Gastrocnemius medialis (tissue), 4 donors: ENCODE measurements at places on chromosomes 11 and 22.
A peak's percentile ranks its signal among the peaks of the same experiment; 100 is the strongest.

GRCh38 chr22:50250249-50250554 lies 863 bp downstream of the HDAC10 start:
- no peak for DNase-seq

GRCh38 chr11:76315182-76315853 lies 65.6 kb downstream of the THAP12 start:
- DNase-seq = no peak

- DNase-seq = peak; percentile 22
Observed at GRCh38 chr11:16226245-16226644, 130.1 kb downstream of the SOX6 start.

- no peak for DNase-seq
Observed at GRCh38 chr11:19691815-19692500, 20.7 kb upstream of the NAV2 start.

DNA sequence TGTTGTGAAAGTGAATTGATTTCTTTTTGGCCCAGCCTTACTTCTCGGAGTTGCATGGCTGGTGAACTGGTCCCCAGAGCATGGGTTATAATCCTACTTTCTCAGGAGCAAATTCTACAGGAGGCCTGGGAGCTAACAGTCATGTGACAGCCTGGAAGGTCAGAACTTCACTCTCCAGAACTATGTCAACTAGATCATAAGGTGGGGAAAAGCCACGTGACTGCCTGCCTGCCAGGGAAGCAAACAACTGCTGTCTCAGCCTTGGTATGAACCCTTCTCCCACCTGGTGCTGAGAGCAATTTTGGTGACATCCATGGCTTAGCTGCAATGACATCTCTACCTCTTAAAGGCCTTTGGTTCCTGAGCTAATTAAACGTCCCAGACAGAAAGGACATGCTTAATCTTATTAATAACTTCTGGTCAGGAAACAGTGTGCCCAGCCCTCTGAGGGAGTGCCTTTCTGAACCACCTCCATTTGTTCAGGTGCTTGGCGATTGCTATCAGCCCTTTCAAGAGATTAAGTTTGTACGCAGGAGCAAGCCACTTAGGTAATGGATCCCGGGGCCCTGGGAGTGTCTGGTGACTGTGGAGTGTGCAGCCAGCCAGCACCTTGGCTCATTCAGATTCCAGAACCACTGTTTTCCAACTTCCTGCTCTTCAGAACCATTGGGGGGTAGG lies 1.4 kb upstream of the CREB3L1 start:
- DNase-seq = no peak

- no peak for DNase-seq
Observed at GRCh38 chr22:35864545-35865165, 147.0 kb downstream of the APOL5 start.

DNA sequence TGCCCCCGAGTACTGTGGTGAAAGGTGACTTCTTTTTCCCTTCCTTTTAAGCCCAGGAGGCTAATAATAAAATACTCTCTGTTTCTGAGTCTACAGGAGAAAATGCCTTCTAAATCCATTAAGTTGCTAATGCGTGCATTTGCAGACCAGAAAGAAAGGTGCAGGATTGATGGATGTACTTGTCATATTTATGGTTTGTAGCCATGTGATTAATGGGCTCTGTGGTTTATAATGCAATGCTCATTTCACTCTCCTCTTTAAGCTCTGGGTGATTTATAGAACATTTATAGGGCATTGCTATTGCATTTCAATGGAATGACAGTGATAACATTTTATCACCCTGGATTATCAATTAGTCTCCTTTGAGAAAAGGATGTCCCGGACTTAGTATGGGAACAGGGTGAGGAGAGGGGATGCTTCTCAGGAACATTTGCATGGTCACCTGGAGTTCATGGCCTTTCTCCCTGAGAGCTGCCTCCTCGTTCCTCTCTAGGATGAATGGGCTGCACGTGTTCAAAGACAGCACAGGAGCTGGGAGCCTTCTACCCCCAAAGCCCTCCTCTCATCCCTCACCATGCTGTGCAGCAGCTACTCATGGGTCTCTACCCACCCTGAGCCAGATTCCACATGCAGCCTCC lies 82.8 kb upstream of the HMGXB4 start:
- no peak for DNase-seq

GRCh38 chr11:66327171-66328030 lies 8.8 kb downstream of the RIN1 start:
- no peak for DNase-seq

DNA sequence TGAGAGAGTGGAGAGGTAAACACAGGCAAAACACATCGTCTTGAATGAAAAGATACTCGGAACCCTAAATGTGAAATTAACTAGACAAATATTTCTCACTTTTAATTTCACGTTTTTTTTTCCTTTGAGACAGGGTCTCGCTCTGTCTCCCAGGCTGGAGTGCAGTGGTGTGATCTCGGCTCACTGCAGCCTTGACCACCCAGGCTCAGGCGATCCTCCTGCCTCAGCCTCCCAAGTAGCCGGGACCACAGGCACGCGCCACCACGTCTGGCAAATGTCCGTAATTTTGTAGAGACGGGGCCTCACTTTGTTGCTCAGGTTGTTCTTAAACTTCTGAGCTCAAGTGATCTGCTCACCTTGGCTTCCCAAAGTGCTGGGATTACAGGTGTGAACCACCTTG lies 7.4 kb upstream of the SHANK3 start:
- DNase-seq = no peak

DNA sequence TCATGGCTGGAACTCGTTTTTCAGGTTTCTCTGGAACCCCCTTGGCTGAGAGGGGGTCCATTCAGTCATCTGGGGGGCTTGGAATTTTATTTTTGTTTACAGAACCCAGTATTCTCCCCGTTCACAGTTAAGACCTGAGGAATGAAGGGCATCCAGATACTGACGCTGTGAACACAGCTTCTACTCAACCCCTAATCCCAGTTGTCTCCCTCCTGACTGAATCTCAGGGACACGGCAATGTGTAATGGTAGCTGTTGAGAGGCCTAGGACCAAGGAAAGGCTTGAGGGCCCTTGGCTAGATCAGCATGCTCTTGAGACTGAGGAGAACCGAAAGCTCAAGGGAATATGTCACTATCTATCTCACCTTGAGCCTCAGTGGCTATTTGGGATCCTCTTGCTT lies 113.6 kb downstream of the SWAP70 start:
- no peak for DNase-seq

DNA sequence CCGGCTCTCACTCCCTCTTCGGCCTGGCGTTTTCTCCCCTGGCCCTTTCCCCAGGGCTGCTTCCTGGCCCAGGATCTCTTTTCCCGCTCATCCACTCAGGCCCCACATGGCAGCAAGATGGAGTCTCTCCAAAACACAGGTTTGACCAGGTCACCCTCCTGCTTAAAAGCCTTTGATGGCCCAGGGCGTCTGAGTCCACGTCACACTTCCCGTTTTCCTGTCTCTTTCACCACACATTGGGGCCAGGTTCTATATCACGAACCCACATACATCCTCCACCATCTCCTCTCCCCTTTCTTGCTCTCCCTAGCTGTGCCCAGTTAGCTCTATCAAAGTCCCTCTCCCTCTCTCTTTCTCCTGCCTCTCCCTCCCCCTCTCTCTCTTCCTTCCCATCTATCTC lies 7.8 kb upstream of the LRRC32 start:
- DNase-seq = no peak

GRCh38 chr22:28629420-28630176 lies 50.0 kb downstream of the TTC28 start:
- no peak for DNase-seq

DNA sequence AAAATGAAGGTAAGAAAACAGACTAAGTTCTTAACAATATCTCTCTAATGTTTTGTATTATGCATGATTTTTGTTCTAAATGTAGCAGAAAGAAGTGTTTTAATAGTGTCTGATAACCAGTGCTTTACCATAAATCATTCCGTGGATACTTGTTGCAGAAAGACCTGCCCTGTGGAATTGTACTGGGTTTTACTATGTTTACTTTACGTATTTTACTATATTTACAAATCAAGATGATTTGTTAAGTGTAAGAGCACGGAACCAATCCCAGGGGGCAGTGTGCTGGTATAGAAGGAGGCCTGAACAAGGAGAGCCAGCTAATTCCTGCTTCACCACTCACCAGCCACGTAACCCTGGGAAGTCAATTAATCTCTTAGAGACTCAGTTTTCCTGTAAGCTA lies 1.4 kb downstream of the HTR3B start:
- DNase-seq = no peak

DNA sequence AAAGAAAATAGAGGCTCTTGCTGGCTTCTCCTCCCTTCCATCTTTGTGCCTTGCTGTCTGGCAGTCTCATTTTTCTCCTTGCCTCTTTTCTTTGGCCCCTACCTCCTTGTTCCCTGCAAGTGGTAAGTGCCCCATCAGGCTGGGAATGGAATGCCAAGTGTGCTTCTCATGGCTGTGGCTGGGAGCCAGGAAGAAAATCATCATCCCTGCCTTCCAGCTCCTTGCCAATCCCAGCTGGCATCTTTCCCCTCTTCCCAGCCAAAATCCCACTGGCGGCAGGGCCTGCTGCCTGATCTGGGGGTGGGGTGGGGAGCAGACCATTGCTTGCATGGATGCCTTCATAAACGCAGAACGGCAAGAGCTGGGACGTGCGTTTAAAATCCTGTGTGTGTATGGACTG lies 27.0 kb upstream of the SLC25A18 start:
- no peak for DNase-seq

GRCh38 chr11:102974552-102975280 lies 19.2 kb upstream of the MMP13 start:
- DNase-seq = no peak
